ENCODE measurements at places on chromosomes 1 and 21. TPM values are rescaled to one million over a fixed set of nuclear protein-coding genes. Genes with fewer than 3 reads are reported as not detected.

The GJB3 gene
- under 0.01 TPM for total RNA-seq

The FBLIM1 gene
- total RNA-seq = 77.0 TPM

The LIX1L gene
- 15.2 TPM for total RNA-seq

The AMY2A gene
- not detected for total RNA-seq

The CRB1 gene
- under 0.01 TPM for total RNA-seq

The BRINP3 gene
- not detected for total RNA-seq

The RGS7 gene
- 2.7 TPM for total RNA-seq

The HTR1D gene
- not detected for total RNA-seq

The KPRP gene
- not detected for total RNA-seq

The FCN3 gene
- not detected for total RNA-seq

Data from regular cardiac myocyte (primary cell).